K562 (cell line): ENCODE measurements at places on chromosomes 12 and 14.
A peak's percentile ranks its signal among the peaks of the same experiment; 100 is the strongest.

- no peak for DNase-seq
Measured at GRCh38 chr14:74503938-74504335, 10.4 kb downstream of the ISCA2 start.

DNA sequence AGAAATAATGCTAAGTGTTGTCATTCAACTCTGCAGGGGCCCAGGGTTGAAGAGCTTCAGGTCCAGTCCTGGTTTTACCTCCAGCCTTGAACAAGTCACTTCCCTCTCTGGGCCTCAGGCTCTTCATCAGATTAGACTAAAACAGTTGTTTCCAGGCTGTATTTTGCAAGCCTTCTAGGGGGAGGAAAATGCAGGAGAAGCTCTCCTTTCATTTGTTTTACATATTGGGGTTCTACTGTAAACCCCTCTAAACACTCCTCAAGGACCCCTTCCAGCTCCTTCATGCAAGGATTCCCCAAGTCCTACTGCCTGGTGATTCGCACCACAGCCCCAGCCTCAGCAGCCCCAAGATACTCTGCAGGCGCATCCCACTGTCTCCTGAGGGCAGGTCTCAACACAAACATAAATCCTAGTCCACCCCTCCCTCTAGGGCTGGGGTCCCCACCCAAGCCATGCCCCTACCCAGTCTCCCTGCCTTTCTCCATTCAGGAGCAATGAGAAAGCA lies 2.7 kb downstream of the SDR9C7 start:
- DNase-seq, result peak; percentile 70

DNA sequence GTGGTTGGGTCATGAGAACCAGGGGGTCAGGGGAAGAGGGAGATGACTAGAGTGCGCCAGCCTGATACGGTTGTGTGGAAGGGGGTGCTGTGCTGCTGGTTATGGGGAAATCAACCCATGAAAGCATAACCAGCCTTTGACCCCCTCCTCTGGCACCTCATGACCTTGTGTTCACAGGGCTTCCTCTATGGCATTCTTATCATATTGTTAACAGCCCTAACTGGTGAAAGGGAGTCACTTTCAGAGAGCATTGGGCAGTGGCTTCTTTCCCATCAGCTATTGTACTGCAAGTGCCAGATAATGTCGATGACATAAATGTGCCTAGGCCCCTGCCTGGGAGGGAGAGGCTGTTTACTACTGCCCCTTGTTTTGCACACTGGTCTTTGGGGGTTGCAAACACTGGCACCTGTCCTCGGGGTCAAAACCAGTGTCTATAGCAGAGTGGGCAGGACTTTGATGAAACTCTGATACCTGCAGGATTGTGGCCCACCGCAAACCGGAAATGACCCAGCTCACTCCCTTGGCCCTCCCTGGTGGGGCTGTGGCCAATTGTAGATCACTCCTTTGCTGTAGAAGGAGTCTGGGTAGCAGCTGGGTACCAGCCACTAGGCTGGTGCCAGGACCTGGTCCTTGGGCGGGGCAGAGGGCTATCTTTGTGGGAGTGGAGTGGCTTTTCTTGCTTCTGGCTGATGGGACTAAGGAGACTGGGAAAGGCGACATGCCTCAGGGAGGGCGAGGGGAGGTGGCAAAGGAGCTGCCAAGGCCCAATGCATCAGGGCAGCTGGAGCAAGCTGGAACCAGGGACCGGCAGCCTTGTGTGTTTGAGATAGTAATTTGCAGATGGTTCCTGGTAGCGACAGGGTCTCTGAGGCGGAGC lies 634 bp upstream of the TMEM63C start:
- no peak for DNase-seq

DNA sequence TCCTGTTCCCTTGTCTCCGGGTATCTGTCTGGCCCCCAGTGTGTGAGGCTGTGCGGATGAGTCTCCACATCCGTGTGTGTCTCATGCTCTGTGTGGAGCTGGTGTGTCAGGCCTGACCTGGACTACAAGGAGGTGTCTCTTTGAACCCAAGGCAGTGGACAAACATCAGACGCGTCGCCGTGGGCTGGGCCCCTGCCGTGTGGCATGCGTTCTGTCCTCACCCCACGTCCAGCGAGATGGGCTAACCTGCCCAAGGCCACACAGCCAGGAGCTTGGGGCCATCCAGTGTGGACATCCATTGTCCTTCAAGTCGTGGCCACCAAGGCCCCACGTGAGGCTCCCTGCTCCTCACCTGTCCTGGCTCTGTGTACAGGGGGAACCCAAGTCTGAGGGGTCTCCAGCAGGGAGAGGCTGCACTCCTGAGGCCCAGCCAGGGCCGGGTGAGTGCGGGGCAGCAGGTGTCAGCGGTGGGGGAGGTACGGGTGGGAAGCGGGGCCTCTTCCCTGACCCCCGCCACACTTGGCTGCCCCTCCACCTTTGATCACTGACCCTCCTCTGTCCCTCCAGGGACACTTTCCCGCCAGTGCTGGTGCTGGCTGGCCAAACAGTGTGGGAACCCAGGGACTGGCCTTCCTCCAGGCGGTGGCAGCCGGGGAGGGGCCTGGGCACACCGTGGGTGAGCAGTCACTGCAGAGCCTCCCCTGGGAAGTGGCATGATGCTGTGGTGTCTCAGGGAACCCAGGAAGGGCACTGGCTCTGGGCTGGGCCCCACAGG lies 48.5 kb downstream of the CYP46A1 start:
- no peak for DNase-seq

GRCh38 chr14:93834699-93835371 lies 46.5 kb upstream of the PRIMA1 start:
- DNase-seq, result no peak
